ENCODE measurements at places on chromosomes 11 and 22. TPM values are rescaled to one million over a fixed set of nuclear protein-coding genes. Genes with fewer than 3 reads are reported as not detected.

The GGT1 gene
- 13.7 TPM for total RNA-seq

The ESAM gene
- 0.17 TPM for total RNA-seq

The ST14 gene
- not detected for total RNA-seq

The ZBTB16 gene
- total RNA-seq = 2.7 TPM

Measured in natural killer cell treated with Interleukin-12 subunit alpha and Interleukin-12 subunit beta and Interleukin-15 and Interleukin-18, amount 100 ng/mL, for 72 hours (primary cell).